ENCODE measurements at places on chromosomes 6 and 20.
A peak's percentile ranks its signal among the peaks of the same experiment; 100 is the strongest.

DNA sequence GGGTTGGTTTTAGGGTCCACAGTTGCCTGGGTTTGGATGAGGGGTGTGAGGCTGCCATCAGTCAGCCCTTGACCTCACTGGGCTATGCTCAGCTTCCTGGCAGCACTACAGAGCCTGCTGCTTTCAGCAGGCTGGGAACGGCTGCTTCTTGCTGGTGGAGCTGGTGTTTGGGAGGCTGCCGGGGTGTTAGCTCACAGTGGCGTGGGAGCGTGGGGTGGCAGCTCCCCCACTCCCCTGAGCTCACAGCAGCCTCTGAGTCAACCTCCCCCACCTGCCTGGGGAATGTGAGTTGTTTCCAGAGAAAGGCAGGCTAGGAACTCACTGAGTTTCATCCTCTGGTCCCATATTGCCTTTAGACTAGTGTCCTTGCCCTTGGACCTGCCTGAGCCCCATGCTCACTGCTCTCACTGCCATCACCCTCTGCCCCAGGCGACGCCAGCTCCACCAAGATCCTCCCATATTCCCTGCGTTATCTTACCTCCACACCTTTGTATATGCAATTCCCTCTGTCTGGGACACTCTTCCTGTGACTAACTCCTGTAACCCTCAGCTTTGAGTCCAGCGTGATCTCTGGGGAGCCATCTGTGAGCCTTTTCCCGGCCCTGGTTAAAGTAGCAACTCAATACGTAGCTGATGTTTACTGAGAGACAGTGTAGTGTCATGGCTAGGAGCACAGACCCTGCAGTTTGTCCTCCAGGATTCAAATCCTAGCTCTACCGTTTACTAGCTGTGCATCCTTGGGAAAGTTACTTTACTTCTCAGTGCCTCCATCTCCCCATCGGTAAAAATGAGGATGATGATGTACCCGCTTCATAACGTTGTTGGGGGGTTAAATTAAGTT lies 34.8 kb downstream of the PPP1R16B start:
- DNase-seq: no peak

DNA sequence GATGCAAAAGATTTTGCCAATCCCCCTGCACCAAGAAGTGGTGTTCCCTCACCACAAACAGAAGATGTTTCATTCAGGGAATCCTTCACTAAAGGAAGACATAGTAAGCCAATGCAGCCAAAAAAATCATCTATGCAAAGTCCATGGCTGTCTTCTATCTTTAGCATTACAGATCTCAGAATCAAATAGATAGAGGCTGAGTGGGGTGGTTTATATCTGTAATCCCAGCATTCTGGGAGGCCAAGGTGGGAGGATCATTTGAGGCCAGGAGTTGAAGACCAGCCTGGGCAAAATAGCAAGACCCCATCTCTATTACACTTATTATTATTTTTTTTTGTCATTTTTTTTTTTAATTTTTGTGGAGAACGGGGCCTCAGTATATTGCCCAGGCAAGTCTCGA lies 32.9 kb upstream of the ZNF217 start:
- DNase-seq: no peak

DNA sequence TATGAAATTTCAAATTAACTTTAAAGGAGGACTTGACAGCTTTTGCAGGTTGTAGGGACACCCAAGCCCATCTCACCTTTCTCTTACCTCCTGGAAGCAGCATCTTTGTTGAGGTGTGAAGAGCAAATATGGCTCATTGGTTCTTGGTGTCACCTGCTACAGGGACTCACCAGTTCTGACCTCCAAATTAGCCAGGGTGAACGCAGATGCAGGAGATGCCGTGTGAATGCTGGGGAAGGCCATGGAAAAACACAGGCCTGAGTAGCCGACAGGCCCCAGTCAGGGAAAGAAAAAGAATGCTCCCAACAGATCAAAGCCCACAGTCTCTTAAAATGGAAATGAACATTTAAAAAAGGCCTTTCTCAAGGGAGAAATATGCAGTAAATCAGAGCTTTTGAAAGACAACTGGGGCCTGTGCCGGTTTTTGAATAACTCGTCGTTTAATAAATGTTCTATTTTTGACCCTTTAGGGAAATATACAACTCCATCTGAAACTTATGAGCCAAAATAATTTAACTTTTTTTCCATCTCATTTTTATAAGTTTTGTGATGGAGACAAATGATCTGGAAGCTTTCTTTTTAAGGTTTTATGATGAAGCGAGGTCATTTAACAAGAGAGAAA lies 167.5 kb downstream of the CD83 start:
- DNase-seq: no peak

DNA sequence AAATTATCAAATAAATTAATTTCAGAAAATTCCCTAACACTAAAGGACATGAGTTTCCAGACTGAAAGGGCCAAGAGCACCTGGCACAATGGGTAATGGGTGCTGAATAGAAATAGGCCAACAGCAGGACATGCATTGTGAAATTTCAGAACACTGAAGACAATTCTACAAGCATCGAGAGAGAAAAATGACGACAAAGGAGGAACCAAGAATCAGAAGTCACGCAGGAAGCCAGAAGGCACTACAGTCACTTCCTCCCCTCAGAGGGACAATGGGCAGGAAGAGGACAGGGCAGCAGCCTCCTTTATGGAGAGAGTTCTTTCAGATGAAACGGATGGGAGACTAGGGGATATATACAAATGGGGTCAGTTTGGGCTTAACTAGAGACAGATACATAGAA lies 29.6 kb downstream of the PCNA start:
- DNase-seq: no peak

GRCh38 chr6:97240222-97240621 lies 42.8 kb downstream of the MMS22L start:
- no peak for DNase-seq

DNA sequence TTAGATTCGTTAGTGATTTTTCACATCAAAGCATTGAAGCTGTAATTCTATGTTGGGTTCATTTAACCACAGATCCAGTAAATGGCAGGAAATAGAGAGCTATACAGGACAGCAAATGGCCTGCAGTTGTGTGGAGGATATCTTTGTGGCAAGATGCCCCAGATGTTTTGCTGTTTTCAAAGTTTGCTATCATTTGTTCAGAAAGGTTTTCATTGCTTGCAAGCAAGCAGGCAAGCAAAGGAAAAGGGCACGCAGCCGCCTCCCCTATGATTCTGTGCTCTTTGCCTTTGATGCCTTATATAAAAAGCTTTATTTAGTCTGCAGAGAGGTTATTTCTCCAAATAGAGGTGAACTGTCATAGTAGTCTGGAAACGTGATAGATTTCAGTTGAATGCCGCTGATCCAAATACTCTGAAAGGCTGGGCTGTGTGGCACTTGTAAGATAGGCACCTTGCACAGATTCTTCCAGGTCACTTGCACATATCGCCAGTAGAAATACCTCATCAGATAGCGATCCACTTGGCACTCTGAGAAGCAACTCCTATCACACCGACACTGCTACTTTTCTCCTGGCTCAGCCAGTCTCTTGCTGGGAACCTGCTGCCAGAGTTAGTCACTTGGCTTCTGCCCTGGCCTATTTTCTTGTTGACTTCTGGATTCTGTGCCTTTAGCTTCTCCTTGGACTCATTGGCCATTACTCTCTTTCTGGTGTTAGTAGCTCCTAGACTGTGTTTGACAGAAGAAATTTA lies 66.4 kb downstream of the UTRN start:
- DNase-seq: no peak

DNA sequence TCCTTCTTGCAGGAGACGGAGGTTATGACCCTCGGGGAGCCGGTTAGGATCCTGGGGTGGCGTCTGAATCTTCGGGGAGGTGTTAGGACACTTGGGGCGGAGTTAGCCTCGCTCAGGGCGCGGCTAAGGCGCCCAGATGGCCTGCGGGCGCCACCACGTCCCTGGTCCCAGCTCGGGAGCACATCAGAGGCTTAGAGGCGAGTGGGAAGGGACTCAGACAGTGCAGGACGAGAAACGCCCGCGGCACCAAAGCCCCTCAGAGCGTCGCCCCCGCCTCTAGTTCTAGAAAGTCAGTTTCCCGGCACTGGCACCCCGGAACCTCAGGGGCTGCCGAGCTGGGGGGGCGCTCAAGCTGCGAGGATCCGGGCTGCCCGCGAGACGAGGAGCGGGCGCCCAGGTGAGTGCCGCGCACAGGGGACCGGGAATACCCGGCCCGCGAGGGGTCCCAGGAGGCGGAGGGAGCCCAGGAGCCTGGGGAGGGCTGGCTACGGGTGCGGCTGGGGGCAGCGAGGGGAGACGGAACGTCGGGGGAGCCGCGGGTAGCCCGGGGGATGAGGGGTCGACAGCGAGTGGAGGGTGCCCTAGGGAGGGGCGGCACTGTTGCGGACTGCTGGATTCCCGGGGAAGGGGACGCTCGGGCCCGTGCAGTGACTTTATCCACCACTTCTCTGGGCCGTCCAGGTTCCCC lies at the start of gene HCK:
Gene HCK, plus strand, starts transcription at position 153 of the 688 bp plus-strand sequence.
- DNase-seq: no peak

DNA sequence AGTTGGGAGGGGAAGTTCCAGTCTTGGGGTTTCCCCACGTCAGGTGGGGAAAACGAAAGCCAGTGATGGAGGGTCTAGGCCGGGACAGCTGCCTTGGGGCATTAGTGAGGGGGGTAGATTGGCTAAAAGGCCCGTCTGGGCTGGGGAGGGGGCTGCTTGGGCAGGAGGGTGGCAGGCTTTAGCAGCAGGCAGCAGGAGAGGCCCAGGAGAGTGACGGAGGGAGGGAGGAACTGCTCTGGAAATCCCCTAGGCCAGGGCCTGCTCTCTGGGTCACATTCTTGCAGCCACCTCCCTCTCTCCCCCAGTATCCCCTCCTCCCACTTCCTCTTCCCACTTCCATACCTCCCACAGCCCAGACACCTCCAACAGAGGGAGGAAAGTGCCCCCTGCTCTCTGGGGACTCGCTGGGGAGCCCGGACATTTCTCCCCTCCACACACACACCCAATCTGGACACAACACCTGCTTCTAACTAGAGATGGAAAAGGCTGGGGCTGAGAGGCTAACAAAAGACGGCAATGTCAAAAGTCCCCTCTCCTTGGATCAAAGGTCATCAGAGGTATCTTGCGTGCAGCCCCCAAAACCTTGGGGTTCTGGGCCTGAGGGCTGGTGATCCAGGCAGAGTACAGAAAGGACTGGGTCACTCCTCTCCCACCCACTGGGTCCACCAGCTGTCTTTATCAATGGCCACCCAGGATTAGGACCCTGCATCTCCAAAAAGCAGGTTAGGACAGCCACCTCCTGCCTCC lies 1.8 kb downstream of the NFKBIE start:
- no peak for DNase-seq

DNA sequence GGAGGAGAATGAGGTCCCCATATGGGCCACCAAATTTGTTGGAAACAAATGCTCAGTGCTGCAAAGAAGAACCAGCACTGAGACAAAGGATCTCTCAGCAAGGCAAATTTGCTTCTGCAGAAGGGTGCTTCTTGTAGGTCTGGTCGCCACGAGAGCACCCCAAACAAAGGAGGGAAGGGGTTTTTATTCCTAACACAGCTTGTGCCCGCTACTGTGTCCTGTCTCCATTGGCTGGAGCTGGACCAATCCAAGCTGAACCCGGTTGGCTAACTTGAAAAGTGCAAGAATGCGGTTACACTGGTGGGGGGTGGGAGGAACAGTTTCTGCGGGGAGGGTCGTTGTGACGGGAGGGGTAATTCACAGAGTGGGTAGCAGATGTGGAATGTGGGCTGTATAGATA lies 54.1 kb upstream of the TULP1 start:
- no peak for DNase-seq

GRCh38 chr6:125111219-125111983 lies 42.2 kb upstream of the TPD52L1 start:
- DNase-seq: no peak

GRCh38 chr6:3326981-3327380 lies 68.2 kb downstream of the PSMG4 start:
- DNase-seq: no peak

- DNase-seq: no peak
Observed at GRCh38 chr6:110617057-110617456, 140.6 kb upstream of the SLC22A16 start.

- no peak for DNase-seq
Observed at GRCh38 chr20:34040300-34040995, 46.7 kb downstream of the RALY start.

- DNase-seq: no peak
Observed at GRCh38 chr20:35327074-35327976, 35.1 kb upstream of the FAM83C start.

DNA sequence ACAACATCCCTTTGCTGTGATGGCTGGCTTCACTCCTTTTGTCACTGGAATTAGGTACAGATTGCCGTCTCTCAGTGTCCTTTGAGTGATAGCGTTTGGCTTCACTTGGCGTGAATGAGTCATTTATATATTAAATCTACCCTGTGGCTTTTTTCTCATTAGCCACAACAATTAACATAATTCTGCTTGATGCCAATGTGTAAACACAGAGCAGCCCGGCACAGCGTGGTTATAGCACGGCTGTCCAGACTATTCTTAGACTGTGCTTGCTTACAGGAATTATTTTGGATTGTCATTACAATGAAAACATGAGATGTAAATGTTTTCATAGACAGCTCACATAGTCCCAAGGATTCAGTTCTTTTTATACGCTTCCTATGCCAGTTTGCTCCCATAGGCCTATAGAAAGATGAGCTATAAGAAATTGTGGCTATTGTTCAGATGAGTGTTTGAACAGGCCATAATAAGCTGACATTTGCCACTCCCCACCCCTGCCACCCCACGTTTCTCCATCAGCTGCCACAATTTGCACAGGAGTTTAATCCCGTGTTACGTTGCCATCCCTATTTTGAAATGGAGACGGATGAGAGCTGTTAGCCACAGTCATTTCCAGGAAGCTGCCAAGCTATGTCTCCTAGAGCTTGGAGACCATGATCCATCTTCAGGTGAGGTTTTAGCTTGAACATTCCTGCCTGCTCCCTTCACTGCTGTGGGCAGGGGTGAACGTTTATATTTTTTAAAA lies 65.9 kb downstream of the PPP1R14C start:
- no peak for DNase-seq

- DNase-seq: no peak
Observed at GRCh38 chr6:25302151-25302550, 23.0 kb downstream of the CARMIL1 start.

GRCh38 chr20:38129893-38130609 lies 35.0 kb downstream of the TGM2 start:
- peak; percentile 19 for DNase-seq

GRCh38 chr6:114362957-114363356 lies 20.1 kb upstream of the HS3ST5 start:
- no peak for DNase-seq

- DNase-seq: no peak
Observed at GRCh38 chr6:160004419-160005175, 35.7 kb downstream of the IGF2R start.

Measured in right hindlimb (tissue), 1 donor.